ENCODE measurements at places on chromosomes 5 and 9. TPM values are rescaled to one million over a fixed set of nuclear protein-coding genes. Genes with fewer than 3 reads are reported as not detected.

The MELK gene
- 3.7 TPM for polyA plus RNA-seq

The F2RL1 gene
- polyA plus RNA-seq: 12.4 TPM

The LCN1 gene
- not detected for polyA plus RNA-seq

The SLC38A9 gene
- 5.5 TPM for polyA plus RNA-seq

The TRIM7 gene
- polyA plus RNA-seq: 3.4 TPM

The SHROOM1 gene
- 7.5 TPM for polyA plus RNA-seq

The ADAMTS13 gene
- 8.3 TPM for polyA plus RNA-seq

The TUSC1 gene
- polyA plus RNA-seq: 10.4 TPM

The ANKH gene
- 10.8 TPM for polyA plus RNA-seq

The TRPM6 gene
- not detected for polyA plus RNA-seq

The BAAT gene
- not detected for polyA plus RNA-seq

The MGAT1 gene
- polyA plus RNA-seq: 57.9 TPM

The CNTNAP3 gene
- polyA plus RNA-seq: not detected

The FCN2 gene
- not detected for polyA plus RNA-seq

The SOX30 gene
- not detected for polyA plus RNA-seq

The PRR16 gene
- polyA plus RNA-seq: 20.9 TPM

The MACROH2A1 gene
- 77.1 TPM for polyA plus RNA-seq

The HACD4 gene
- polyA plus RNA-seq: 1.6 TPM

The IFNA13 gene
- not detected for polyA plus RNA-seq

The VCAN gene
- polyA plus RNA-seq: 4.7 TPM

The ECSCR gene
- polyA plus RNA-seq: 5.4 TPM

The MARCHF11 gene
- not detected for polyA plus RNA-seq

The IL3 gene
- not detected for polyA plus RNA-seq

The CDX1 gene
- polyA plus RNA-seq: not detected

The LRSAM1 gene
- 12.8 TPM for polyA plus RNA-seq

The FLT4 gene
- 0.93 TPM for polyA plus RNA-seq

The MOB3B gene
- polyA plus RNA-seq: 7.2 TPM

The BTNL3 gene
- polyA plus RNA-seq: 0.33 TPM

The DMRT2 gene
- polyA plus RNA-seq: 0.08 TPM

The NR2F1 gene
- polyA plus RNA-seq: 25.7 TPM
